ENCODE measurements at places on chromosomes 6 and 20.

- H3K27me3 ChIP-seq: peaks cover 1% of the 10 kb centered on the region
- no peaks in the 10 kb centered on the region for H3K36me3 ChIP-seq
- no peak overlapping the region for H3K4me3 ChIP-seq
- H3K4me1 ChIP-seq: no peaks in the 10 kb centered on the region
- DNase-seq: no peak
These were observed 95.7 kb downstream of the PAX1 start for GRCh38 chr20:21801193-21801592.

DNA sequence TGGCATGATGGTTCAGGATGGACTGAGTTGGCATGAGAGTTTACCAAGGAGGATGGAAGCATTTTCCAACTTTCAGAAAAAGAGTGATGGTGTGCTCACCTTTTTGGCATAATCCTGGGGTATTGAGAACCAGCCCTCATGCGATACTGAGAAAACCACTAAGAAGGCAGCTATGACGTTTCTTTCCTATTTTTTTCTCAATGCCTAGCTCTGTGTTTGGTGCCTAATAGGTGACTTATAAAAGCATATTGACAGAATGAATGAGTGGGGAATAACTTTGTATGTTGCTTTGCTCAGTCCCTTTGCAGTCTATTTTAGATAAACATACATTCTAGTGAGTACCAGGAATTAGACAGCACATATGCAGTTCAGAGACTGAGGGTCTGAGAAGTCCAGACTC is 816.3 kb downstream of the DHX35 start:
- H3K4me1 ChIP-seq: no peaks in the 10 kb centered on the region
- H3K27ac ChIP-seq: no peak overlapping the region
- no peak overlapping the region for H3K4me3 ChIP-seq
- no peaks in the 10 kb centered on the region for H3K36me3 ChIP-seq
- DNase-seq: no peak

DNA sequence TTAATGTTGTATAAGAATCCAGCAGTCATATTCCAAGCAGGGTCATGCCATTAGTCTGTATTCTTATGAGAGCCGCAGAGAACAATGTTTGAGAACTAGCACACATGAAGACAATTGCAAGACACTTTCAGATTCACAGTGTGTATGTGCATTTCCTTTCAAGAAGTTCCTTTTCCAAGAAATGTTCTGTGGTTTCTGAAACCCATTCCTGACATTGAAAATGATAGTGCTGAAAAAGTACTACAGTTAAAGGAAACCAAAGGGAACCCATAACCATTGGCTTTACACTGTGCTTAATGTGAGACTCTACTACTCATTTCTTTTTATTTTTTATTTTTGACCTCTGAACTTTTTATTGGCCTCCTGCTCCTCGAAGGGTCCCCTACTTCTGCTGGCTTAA is 4.2 kb upstream of the CALHM6 start:
- H3K27me3 ChIP-seq: peaks cover 2% of the 10 kb centered on the region
- H3K4me3 ChIP-seq: no peak overlapping the region

DNA sequence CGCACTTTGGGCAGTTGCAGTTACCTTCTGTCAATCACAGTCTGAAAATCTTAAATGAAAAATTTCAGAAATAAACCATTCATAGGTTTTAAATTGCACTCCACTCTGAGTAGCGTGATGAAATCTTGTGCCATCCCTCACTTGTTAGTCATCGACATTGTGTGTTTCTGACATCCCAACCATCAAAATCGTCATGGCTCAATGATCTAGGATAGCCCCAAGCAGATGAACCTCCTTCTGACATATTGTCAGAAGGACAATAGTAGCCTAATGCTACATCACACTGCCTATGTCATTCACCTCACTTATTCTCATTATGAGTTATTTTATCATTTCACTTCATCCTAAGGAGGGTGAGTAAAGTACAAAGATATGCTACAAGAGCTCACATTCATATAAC is 284.8 kb downstream of the PTPRK start:
- no peaks in the 10 kb centered on the region for H3K27me3 ChIP-seq
- no peak for DNase-seq
- H3K4me3 ChIP-seq: no peak overlapping the region
- H3K27ac ChIP-seq: no peak overlapping the region
- no peaks in the 10 kb centered on the region for H3K4me1 ChIP-seq

DNA sequence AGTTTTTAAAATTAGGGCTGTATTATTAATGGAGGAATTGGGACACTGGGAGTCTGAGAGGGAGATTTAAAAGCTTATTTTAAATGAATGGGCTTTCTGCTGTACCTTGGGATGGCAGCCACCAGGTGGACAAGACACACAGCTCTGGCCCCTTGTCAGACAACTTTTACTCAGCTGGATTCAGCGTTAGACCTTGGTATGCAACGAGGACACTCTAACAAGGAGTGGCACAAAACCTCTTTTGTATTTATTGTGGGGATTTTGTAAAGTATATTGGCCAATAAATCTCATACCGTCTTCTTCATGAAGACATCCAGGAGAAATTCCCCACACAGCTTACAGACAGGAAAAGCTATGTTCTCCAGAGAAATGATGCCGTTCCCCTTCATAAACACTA is 105.7 kb downstream of the LCA5 start:
- H3K27me3 ChIP-seq: peaks cover 6% of the 10 kb centered on the region
- no peak overlapping the region for H3K27ac ChIP-seq
- no peak for DNase-seq

GRCh38 chr20:46964618-46965455 is 70.2 kb downstream of the EYA2 start:
- peaks cover 4% of the 10 kb centered on the region for H3K27me3 ChIP-seq
- DNase-seq: no peak
- no peak overlapping the region for H3K4me3 ChIP-seq
- H3K27ac ChIP-seq: no peak overlapping the region

GRCh38 chr6:169268276-169268675 is 14.6 kb upstream of the THBS2 start:
- H3K27me3 ChIP-seq: peaks cover 14% of the 10 kb centered on the region
- no peak for DNase-seq
- no peaks in the 10 kb centered on the region for H3K36me3 ChIP-seq
- H3K4me1 ChIP-seq: no peaks in the 10 kb centered on the region
- H3K27ac ChIP-seq: no peak overlapping the region

GRCh38 chr6:143880412-143880811 is 16.1 kb downstream of the ZC2HC1B start:
- H3K36me3 ChIP-seq: peaks cover 10% of the 10 kb centered on the region
- H3K27ac ChIP-seq: no peak overlapping the region
- DNase-seq: no peak
- peaks cover 9% of the 10 kb centered on the region for H3K4me1 ChIP-seq

DNA sequence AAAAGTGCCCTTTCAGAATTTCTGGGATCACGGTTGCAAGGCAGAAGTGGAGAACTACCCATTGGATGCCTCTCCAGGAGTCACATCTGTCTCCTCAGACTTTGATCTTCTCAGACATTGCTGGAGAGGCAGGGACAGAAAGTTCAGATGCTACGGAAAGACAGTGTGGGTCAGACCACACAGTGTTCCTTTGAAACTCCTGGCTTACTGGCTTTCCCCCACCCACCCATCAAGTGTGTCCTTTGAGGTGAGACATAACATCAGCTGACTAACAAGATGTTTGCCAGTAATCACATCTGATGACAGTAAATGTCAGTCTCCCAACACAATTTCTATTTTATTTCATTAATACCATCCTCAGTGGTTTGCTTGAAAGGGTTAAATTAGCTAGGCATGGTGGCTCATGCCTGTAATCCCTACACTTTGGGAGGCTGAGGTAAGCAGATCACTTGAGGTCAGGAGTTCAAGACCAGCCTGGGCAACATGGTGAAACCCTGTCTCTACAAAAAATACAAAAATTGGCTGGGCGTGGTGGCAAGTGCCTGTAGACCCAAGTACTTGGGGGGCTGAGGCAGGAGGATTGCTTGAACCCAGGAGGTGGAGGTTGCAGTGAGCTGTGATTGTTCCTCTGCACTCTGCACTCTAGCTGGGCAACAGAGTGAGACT is 67.2 kb upstream of the SNX9 start:
- DNase-seq: no peak
- no peaks in the 10 kb centered on the region for H3K36me3 ChIP-seq

DNA sequence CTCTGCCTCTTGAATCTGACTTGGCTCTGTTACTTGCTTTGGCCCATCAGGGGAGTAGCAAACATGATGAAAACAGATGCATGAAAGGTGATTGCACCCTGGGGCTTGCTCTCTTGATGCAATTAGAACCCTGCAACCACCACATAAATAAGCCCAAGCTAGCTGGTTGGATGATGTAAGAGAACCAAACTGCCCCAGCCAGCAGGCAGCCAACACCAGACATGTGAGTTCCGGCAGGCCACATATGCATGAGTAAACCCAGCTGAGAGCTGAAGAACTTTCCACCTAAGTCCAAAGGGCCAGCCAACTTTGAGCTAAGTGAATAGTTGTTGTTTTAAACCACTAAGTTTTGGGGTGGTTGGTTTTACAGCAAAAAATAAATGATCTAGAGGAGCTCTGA is 268.4 kb downstream of the FARS2 start:
- peaks cover 8% of the 10 kb centered on the region for H3K4me1 ChIP-seq
- no peak overlapping the region for H3K4me3 ChIP-seq
- H3K27ac ChIP-seq: no peak overlapping the region
- peaks cover 7% of the 10 kb centered on the region for H3K27me3 ChIP-seq

- no peak overlapping the region for H3K4me3 ChIP-seq
These were observed 60.7 kb downstream of the EZR start for GRCh38 chr6:158758451-158758860.

- DNase-seq: no peak
- no peaks in the 10 kb centered on the region for H3K36me3 ChIP-seq
- H3K27me3 ChIP-seq: no peaks in the 10 kb centered on the region
- no peak overlapping the region for H3K27ac ChIP-seq
- no peak overlapping the region for H3K4me3 ChIP-seq
These were observed 137.8 kb downstream of the SOD2 start for GRCh38 chr6:159555082-159555875.

GRCh38 chr6:138410972-138411880 is 7.2 kb downstream of the HEBP2 start:
- no peak for DNase-seq
- peaks cover 47% of the 10 kb centered on the region for H3K36me3 ChIP-seq
- H3K4me3 ChIP-seq: no peak overlapping the region
- peaks cover under 1% of the 10 kb centered on the region for H3K4me1 ChIP-seq
- peaks cover 5% of the 10 kb centered on the region for H3K27me3 ChIP-seq

DNA sequence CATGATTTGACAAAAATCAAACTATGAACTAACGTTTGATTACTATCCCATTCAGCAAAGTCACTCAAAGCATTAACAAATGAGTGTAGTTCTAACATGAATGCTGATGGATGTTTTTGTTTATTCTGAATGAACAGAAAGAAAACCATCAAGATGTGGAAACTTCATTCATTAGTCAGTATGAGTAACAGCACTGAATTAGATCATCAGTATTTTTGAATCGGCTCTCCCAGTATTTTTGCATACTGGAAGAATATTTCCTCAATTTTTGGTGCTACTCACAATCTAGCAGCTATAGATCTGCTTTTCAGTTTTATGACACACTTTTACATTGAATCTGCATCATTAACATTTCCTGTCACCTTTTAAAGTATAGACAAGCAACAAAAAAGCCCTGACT is 63.8 kb upstream of the CD83 start:
- H3K4me3 ChIP-seq: no peak overlapping the region
- peaks cover 5% of the 10 kb centered on the region for H3K27me3 ChIP-seq
- no peak for DNase-seq
- H3K27ac ChIP-seq: no peak overlapping the region
- no peaks in the 10 kb centered on the region for H3K4me1 ChIP-seq

- H3K27ac ChIP-seq: no peak overlapping the region
- H3K27me3 ChIP-seq: peaks cover 2% of the 10 kb centered on the region
- H3K4me1 ChIP-seq: peaks cover 3% of the 10 kb centered on the region
- H3K4me3 ChIP-seq: no peak overlapping the region
- no peaks in the 10 kb centered on the region for H3K36me3 ChIP-seq
These were observed 248.2 kb downstream of the KHDC1L start for GRCh38 chr6:72977114-72977513.

- no peak overlapping the region for H3K4me3 ChIP-seq
- peaks cover 5% of the 10 kb centered on the region for H3K4me1 ChIP-seq
- no peaks in the 10 kb centered on the region for H3K27me3 ChIP-seq
- no peak for DNase-seq
- H3K27ac ChIP-seq: no peak overlapping the region
- H3K36me3 ChIP-seq: no peaks in the 10 kb centered on the region
These were observed 27.9 kb upstream of the SERPINB9 start for GRCh38 chr6:2931055-2931454.

DNA sequence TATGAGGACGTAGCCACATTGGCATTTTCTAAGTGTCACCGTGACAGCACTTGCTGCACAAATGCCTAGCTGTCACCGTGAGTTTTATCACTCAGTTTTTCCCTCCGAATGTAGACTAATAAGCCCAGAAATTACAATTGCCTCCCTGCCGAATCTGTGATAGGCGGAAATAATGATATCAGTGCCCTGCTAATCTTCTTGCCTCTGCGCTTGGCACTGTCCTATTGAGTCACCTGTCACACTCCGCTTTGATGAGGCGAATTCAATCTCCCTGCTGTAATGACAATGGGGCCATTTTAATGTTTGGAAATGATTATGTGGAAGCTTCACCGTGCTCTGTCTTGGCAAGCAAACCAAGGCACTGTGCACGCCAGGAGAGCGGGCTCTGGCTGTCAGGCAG is 112.8 kb downstream of the LINC00237 start:
- H3K36me3 ChIP-seq: no peaks in the 10 kb centered on the region
- H3K27ac ChIP-seq: no peak overlapping the region
- no peak for DNase-seq
- no peak overlapping the region for H3K4me3 ChIP-seq
- no peaks in the 10 kb centered on the region for H3K27me3 ChIP-seq

- H3K27me3 ChIP-seq: peaks cover 3% of the 10 kb centered on the region
- DNase-seq: no peak
These were observed 68.1 kb upstream of the MAFB start for GRCh38 chr20:40757087-40757486.

DNA sequence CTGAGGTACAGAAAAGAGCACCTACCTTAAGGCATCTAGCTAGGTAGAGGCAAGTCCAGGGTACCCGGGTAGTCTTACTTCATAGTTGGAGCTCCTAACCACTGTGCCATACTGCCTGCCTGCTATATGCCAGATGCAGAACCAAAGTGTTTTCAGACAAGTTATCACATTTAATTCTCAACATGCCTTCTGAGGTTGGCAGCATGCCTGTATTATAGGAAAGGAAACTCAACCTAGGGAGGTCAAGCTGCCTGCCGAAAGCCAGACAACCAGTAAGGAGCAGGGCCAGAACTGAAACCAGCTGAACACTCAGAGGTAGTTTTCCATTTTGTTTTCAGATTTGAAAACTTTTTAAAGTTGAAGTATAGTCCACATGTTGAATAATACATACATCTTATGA is 5.4 kb downstream of the CTNNBL1 start:
- peaks cover 19% of the 10 kb centered on the region for H3K4me1 ChIP-seq
- peaks cover 4% of the 10 kb centered on the region for H3K36me3 ChIP-seq
- H3K4me3 ChIP-seq: no peak overlapping the region
- no peak overlapping the region for H3K27ac ChIP-seq
- no peak for DNase-seq

GRCh38 chr20:57435498-57436222 is 44.5 kb downstream of the RBM38 start:
- DNase-seq: no peak
- no peaks in the 10 kb centered on the region for H3K4me1 ChIP-seq
- no peaks in the 10 kb centered on the region for H3K36me3 ChIP-seq

GRCh38 chr20:12049125-12049524 is 131.4 kb downstream of the BTBD3 start:
- H3K27ac ChIP-seq: no peak overlapping the region
- H3K4me1 ChIP-seq: peaks cover 11% of the 10 kb centered on the region
- H3K27me3 ChIP-seq: no peaks in the 10 kb centered on the region
- H3K4me3 ChIP-seq: no peak overlapping the region
- no peaks in the 10 kb centered on the region for H3K36me3 ChIP-seq

Data from endothelial cell (in vitro differentiated cells).